Stimulated activated naive CD8-positive, alpha-beta T cell treated with anti-CD3 and anti-CD28 coated beads, Interleukin-15, Interleukin-2, amounts not matched to agents 100 U/mL and 50 U/mL, for 24 hours (primary cell): ENCODE measurements at places on chromosomes 1 and 21.

DNA sequence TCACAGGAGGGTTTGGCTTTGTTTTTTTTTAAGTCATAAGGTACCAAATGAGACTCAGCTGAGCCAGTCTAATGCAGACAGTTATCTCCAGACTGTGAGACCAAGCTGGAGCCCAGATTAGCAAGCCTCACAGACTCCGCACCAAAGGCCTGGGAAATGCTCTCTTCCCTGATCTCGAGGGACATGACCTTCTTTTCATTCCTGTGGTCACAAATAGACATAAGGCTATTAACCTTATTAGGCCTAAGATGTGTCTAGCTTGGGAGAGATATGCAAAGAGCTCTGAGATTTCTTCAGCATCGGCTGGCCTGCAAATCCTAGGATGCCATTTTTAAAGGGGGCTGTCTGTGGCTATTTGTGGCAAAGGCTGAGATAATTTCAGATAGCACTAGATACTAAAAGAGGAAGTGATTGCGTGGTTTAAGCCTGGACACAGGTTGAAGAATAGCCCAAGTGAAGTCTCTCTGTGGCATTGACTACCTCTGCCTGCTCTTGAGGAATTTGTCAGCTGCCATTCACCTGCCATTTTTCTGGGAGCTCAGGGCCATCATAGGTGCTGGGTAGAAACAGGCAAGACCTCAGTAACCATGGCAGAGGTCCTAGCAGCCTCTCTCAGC, 301.3 kb downstream of the SIPA1L2 start:
- DNase-seq = no peak

- DNase-seq = no peak
Observed at GRCh38 chr1:165893507-165893906, 66.1 kb downstream of the UCK2 start.

GRCh38 chr1:28232558-28233263, at the start of gene DNAJC8:
DNAJC8 (minus strand) TSS chr1:28233029; CDS start chr1:28232998, 31 bp downstream.
- peak; percentile 97 for DNase-seq

- DNase-seq = no peak
Observed at GRCh38 chr1:114338191-114338890, 172.7 kb downstream of the TRIM33 start.

GRCh38 chr1:53350853-53351767, 23.2 kb upstream of the LRP8 start:
- DNase-seq = no peak
